ENCODE measurements at places on chromosomes 11 and 22.

- DNase-seq: no peak
These were observed 20.1 kb downstream of the ZBTB16 start for GRCh38 chr11:114079511-114080065.

- no peak for DNase-seq
These were observed 40.7 kb downstream of the ARFGAP3 start for GRCh38 chr22:42816336-42816735.

DNA sequence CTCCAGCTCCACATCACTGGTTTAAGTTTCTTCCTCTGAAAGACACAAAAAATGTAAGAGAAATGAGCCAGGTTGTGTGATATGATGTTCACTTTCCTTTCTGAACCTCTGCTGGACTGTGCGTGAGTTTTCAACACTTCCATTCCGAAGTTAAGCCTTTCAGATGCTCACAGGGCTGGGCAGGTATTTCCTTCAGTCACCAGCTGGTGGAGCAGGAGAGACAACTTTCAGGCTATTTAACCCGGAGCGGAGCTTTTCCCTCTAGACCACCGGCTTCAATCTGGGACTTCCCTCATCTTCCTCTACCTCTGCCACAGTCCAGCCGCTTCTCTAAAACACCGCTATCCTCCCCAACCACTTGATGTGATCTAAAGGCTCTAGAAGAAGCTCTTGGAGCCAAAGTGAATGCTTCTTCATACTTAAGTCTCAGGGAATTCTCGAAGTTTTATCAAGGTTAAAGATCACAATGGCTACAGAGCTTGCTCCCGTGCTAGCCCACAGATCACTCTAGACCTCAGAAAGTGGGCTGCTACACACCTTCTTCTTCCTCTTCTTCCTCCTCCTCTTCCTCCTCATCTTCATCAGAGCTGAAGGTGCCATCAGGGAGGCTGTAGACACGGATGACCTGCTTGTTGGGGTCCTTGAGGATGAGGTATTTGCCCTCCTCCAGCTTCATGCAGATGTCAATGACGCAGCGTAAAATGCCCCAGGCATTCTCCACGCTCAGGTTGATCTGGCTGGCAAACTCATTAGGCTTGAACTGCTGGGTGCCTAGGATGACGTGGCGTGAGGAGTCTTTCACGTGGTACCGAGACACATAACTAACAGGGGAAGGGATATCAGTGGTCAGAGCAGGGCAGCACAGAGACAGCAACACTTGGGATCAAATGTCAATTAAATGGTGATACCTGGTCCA is 4.4 kb upstream of the FOXRED2 start:
- peak; percentile 11 for DNase-seq

GRCh38 chr11:73213196-73214143 is 4.6 kb upstream of the P2RY2 start:
- no peak for DNase-seq

- no peak for DNase-seq
These were observed 59.8 kb upstream of the PRR5 start for GRCh38 chr22:44642096-44642644.

DNA sequence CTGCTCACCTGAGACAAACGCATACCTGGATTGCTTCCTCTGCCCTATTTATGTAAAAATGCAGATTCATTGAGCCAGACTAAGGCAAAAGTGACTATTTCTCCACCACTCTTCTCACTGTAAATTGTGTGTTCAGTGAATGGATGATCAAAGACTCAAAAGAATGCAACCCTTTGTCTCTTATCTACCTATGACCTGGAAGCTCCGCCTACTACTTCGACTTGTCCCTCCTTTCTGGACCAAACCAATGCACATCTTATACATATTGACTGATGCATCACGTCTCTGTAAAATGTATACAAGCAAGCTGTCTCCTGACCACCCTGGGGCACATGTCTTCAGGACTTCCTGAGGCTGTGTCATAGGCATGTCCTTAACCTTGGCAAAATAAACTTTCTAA is 418.0 kb upstream of the SYN3 start:
- no peak for DNase-seq

DNA sequence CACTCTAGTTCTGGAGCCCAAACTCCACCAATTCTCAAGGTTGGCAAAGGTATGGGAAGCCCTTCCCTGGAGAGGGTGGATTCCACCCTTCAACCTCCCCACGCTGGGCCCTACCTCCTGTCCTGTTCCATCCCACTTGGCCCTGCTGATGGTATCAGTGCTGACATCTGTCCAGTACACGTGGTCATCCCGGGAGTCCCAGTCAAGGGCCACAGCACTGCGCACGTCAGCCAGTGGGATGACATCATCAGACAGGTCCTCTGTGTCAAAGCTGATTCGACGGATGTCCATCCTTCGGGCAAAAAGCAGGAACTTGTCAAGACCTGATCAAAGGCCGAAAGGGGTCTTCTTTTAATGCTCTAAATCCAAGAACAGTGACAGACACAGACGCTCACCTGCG is 32.1 kb downstream of the LRP4 start:
- no peak for DNase-seq

All from NCI-H2081 (cell line).